GM19239 (cell line): ENCODE measurements at places on chromosomes 7 and 10.

DNA sequence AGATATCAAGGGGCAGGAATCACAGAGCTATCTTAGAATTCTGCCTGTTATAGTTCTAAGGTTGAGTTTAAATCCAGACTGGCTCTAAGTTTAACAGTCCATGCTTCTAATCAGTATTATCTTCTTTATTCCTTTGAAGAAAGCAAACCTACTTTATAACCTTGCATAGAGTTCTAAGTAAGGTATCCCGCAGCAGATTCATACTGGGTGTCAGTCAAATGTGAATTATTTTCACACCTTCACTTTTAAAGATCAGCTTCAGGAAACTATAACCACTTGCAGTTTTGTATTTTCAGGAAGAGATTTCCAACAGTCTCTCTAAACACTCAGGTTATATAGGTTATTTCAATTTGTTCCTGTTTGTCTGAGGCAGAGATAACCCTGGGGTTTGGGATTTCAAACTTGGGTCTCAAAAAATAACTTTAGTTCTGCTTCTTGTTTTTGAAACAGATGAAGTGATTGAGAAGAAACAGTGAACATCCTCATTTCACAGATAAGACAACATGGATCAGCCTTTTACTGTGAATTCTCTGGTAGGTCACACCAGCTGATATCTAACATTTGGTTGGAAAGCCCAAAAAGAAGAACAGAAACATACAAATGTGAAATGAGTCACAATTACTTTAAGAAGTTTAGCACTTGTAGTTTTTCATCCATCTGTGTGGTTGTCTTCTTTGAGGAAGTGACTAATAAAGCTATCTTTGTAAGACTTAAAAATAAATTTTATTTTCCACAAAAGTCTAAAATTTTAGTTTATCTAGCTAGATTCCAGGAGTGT, 21.4 kb downstream of the STAMBPL1 start:
- DNase-seq: no peak

DNA sequence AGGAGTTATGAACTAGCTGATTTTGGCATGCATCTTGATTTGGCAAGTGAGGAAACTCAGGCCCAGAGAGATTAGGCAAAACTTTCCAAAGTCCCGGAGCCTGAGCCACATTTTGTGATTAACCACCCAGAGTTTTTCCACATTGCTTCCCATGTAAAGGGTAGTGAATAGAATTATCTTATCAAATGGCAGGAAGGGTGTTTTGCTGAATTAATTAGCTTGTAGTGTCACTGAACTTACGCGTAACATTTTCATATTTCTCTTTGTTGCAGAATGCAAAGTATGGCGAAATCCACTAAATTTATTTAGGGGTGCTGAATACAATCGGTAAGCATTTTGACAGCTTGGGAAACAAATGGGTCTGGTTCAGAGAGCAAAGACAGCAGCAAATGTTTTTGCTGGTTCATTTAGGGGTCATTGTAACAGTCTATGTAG, 176.2 kb downstream of the ST7 start:
- no peak for DNase-seq

DNA sequence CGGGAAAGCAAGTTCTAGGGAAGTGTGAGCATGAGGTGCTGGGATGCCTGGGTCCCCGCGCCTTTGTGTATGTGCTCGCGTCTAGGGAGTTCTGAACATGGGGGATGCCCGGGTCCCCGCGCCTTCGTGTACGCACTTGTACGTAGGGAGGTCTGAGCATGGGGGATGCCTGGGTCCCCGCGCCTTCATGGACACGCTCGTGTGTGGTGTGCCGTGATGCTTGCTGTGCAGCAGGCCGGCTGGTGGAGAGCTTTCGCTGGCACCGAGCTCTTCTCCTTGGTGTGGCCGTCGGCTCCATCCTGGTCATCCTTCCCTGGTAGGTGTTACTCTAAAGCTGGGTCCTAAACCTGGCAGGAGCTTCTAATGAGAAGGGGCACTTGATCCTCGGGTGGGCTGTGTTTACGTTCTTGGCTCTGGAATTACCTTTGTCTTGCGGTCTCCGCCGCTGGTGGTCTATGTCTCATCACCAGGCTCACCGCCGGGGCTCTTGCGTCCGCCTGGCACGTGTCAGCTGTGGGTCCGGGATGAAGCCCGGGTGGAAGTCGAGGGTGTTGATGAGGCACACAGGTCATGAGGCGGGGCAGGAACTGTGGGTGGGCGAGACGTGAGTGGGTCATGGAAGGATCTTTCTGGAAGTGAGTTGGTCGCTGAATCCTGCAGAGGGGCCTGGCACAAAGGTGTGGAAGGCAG, 63.5 kb downstream of the DNAJB6 start:
- DNase-seq: no peak

DNA sequence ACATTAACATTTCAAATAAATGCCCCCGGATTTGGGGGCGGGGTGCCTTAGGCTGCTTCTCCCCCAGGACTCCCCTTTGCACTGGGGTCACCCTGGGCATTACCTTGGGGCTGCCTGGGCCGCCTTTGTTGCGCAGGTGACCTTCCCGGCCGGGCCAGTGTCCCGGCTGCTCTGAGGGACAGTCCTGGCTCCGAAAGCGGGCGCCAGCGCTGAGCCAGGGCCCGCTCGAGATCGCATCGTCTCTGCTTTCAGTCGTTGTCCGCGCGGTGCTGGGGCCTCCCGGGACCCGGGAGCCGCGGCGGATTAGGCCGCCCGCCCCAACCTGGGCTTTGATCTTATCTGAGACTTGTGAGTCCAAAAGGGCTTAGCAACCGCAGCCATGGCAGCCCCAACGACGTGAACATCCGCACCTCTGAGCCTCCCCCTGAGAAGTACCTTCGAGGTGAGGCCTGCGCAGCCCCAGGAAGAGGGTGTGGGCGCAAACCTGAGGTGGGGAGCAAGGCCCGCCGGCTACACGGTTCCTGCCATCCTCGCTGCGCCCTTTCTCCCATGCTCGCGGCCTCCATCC, 14.8 kb upstream of the WAPL start:
- no peak for DNase-seq

- DNase-seq: no peak
Measured at GRCh38 chr7:151507806-151508205, 11.9 kb downstream of the RHEB start.

- no peak for DNase-seq
Measured at GRCh38 chr10:110576220-110576619, 8.7 kb downstream of the SMC3 start.
